ENCODE measurements at places on chromosomes 6 and 20. TPM values are rescaled to one million over a fixed set of nuclear protein-coding genes. Genes with fewer than 3 reads are reported as not detected.

DNA sequence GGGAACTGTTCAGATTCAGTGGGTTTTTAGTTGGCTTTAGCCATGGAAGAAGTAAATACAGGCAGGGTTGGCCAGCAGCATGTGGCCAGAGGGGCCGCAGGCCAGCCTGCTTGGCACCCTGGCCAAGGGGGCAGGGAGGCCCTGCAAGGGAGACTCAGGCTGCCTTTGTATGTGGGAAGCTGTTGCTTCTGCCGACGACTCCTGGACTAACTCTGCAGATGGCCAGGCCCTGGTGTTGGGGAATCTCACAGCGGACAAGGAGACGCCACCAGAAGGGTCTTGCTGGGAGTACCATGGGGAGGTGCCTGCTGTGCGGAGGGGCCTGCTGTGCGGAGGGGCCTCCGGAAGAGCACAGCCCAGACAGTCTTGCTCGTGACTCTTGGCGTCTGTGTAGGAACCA, 25.2 kb downstream of the PYGB start:
- DNase-seq = no peak

- peak; percentile 43 for DNase-seq
Measured at GRCh38 chr6:38025451-38025850, 205.9 kb downstream of the ZFAND3 start.

- DNase-seq = no peak
Measured at GRCh38 chr20:35144694-35145093, 2.4 kb downstream of the EDEM2 start.

DNA sequence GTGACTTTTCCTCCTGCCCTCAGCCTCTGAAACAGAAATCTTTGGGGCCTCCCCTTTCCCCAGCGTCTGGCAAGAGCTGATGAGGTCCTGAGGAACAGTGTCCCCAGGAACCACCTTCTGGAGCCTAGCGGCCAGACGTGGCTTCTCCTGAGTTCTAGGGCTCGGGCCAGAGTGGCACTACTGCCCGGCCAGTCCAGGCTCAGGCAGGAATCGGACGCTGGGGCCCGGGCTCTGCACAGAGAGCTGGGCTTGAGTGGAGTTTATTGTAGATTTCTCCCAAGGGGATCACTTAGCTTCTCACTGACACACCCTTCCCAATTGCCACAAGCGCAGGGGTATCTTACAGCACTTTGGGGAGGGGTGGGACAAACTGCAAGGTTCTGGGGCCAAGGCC, 20.2 kb downstream of the SDCBP2 start:
- DNase-seq = no peak

Gene HTR1E
- not detected for total RNA-seq

- no peak for DNase-seq
Measured at GRCh38 chr6:13229205-13230085, 98.9 kb downstream of the TBC1D7 start.

DNA sequence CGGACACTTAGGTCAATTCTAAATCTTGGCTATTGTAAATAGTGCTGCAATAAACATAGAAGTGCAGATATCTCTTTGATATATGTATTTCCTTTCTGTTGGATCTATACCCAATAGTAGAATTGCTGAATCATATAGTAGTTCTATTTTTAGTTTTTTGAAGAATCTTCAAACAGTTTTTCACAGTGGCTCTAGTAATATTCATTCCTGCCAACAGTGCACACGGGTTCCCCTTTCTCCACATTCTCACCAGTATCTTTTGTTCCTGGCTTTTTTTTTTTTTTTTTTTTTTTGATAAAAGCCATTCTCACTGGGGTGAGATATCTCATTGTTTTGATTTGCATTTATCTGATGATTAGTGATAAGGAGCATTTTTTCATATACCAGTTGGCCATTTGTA, 1.8 kb upstream of the FBXL4 start:
- DNase-seq = no peak

Gene SPTLC3
- total RNA-seq = 1.4 TPM

- no peak for DNase-seq
Measured at GRCh38 chr6:170572704-170573466, 11.6 kb downstream of the PDCD2 start.

GRCh38 chr20:51860111-51860882, 58.0 kb upstream of the SALL4 start:
- DNase-seq = peak; percentile 47

GRCh38 chr20:49687595-49688567, 25.8 kb downstream of the B4GALT5 start:
- DNase-seq = no peak

GRCh38 chr6:143536866-143537691, 25.6 kb upstream of the FUCA2 start:
- peak; percentile 63 for DNase-seq

- peak; percentile 54 for DNase-seq
Measured at GRCh38 chr6:117547688-117548621, 54.4 kb downstream of the GOPC start.

DNA sequence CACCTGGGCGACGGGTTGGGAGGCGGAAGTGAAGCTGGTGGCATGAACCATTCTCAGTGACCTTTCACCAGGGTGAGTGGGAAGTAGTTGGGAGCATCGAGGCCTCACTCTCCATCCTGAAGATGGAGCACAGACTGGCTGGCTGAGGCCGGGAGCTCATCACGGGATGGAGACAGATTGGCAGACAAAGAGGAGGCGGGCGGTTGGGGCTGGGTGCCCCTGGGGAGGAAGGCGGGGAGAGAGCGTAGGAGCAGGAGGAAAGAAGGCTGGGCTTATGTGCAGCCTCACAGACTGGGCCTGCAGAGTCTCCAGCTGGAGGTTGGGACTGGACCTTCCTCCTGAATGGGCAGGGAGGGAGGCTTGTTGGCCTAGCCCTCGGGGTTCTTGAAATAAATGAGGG, 44.2 kb upstream of the SCRT2 start:
- DNase-seq = no peak

Gene TLDC2
- 0.18 TPM for total RNA-seq
